MCF 10A (cell line): ENCODE measurements at places on chromosomes 2 and 18.

DNA sequence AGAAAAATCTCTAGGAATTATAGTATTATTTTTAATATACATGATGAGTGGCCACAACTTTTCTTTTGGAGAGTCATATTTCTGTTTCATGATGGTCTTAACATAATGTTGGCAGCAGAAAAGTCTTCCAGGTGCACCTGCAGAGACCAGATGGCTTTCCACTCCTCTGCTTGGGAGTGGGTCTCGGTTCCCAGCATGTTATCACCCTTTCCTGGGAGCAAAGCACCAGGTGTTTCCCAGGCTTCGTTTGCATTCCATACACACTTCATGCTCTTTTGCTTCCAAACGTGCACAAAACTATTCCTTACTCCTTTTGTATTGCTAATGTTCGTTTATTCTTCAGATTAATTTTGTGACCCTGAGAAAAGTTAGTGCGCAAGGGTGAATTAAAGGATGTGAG is 305.2 kb downstream of the CDH2 start:
- DNase-seq = no peak

- no peak for DNase-seq
Measured at GRCh38 chr2:223165423-223166214, 113.6 kb downstream of the KCNE4 start.

- no peak for DNase-seq
Measured at GRCh38 chr2:74232426-74232825, 34.0 kb downstream of the MTHFD2 start.

- DNase-seq = no peak
Measured at GRCh38 chr2:34836361-34836760, 1237.3 kb upstream of the FAM98A start.

- DNase-seq = peak; percentile 57
Measured at GRCh38 chr2:183037074-183037552, 1.1 kb downstream of the NCKAP1 start.

- DNase-seq = peak; percentile 30
Measured at GRCh38 chr2:46363535-46364170, 66.4 kb downstream of the EPAS1 start.

GRCh38 chr2:192153561-192153960 is 41.2 kb downstream of the TMEFF2 start:
- no peak for DNase-seq

DNA sequence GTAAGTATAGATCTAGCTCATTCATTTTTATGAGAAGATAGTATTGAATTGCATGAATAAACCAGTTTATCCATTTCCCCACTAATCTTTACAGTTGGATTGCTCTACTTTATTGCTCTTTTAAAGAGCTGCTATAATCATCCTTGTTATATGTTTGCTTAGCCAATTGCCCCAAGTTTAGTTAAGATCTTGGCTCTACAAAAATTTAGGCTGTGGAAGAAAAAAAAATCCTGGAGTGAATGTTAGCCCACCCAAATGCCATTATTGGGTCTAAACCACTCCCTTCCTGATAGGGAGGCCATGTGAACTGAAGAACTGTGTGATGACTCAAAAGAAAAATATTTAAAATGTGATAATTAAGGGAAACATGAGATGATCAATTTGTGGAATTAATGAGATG is 2.9 kb downstream of the ALS2 start:
- DNase-seq = no peak

DNA sequence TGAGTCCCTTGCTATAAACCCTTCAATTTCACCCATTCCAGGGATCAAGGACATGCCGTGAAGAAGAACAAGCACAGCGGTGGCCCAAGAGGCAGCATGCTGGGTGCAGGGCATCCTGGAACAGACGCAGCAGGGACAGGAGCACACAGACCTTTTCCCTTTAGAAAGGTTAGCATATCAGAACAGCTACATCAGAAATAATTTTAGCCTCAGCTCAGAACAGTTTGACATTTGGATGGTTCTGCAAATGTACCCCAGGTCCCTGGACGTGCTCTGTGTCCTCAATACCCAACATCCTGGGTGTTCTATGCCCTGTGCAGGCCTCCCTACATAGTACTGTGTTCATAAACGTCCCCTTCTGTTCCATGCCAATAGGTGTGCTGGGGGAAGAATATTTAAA is 80.4 kb downstream of the MYOM1 start:
- no peak for DNase-seq

DNA sequence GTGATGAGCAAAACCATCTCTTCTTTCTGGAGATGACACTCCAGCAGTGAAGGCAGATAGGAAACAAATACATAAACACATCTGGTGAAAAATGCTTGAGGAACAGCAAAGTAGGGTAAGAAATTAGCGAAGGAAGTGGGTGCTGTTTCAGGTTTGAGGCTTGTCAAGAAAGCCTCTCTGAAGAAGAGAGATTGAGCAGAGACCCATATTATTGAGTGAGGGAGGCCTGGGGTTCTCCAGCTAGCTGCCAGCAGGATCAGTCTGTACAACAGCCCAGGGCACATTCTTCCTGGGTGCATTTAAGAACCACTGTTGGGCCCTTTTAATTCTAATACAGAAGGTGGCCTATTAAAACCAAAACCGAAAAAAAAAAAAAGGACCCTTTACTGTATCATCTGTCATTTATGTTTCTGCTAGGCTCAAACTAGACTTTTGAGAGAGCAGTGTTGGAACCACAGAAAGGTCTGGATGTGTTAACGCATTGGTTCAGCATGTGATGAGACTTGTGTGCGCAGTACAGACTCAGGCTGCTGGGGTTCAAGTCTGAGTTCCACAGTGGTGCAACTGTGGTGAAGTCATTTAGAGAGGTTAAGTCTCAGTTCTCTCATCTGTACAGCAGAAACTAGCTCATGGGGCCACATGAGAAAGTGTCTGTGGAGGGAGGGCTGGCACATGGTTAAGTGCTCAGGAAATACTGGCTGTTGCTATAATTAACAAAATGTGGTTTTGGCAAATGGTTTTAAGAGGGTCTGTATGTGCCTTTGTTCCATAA is 28.9 kb downstream of the MGAT5 start:
- DNase-seq = no peak

- DNase-seq = no peak
Measured at GRCh38 chr2:221268631-221269030, 303.5 kb downstream of the EPHA4 start.
